A549 treated with DMSO at 1 μM for 4 hours (cell line): ENCODE measurements at places on chromosomes 4 and X. TPM values are rescaled to one million over a fixed set of nuclear protein-coding genes. Genes with fewer than 3 reads are reported as not detected.

The CENPI gene
- total RNA-seq: 8.9 to 14.7 TPM (median 13.2 TPM) in 5 replicates

The MAGEA10 gene
- total RNA-seq: 0.04 to 0.06 TPM (median 0.05 TPM) in 3 of 5 replicates, not detected in the others

The ASB12 gene
- total RNA-seq: 0.07 to 0.08 TPM in 2 of 5 replicates, not detected in the others

The CXCL11 gene
- total RNA-seq: 0.10 to 0.30 TPM (median 0.21 TPM) in 4 of 5 replicates, not detected in the other

The GASK1B gene
- 0.57 to 0.75 TPM (median 0.63 TPM) in 5 replicates for total RNA-seq

The EDNRA gene
- total RNA-seq: 0.30 to 0.63 TPM (median 0.36 TPM) in 5 replicates

The AFP gene
- total RNA-seq: 1.7 to 2.6 TPM (median 1.9 TPM) in 5 replicates

The TASL gene
- total RNA-seq: not detected in 5 replicates
